RCC 7860 (cell line): ENCODE measurements at places on chromosomes 6 and 20.

DNA sequence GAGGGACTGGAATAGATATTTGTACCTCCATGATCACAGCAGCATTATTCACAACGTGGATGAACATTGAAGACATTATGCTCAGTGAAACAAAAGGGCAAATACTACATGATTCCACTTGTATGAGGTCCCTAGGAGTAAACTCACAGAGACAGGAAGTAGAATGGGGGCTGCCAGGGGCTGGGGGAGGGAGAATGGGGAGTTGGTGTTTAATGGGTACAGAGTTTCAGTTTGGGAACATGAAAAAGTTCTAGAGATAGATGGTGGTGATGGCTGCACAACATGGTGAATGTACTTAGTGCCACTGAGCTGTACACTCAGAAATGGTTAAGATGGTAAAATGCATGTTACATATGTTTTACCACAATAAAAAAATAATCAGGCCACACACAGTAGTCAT lies 164.3 kb upstream of the RREB1 start:
- no peak for DNase-seq

DNA sequence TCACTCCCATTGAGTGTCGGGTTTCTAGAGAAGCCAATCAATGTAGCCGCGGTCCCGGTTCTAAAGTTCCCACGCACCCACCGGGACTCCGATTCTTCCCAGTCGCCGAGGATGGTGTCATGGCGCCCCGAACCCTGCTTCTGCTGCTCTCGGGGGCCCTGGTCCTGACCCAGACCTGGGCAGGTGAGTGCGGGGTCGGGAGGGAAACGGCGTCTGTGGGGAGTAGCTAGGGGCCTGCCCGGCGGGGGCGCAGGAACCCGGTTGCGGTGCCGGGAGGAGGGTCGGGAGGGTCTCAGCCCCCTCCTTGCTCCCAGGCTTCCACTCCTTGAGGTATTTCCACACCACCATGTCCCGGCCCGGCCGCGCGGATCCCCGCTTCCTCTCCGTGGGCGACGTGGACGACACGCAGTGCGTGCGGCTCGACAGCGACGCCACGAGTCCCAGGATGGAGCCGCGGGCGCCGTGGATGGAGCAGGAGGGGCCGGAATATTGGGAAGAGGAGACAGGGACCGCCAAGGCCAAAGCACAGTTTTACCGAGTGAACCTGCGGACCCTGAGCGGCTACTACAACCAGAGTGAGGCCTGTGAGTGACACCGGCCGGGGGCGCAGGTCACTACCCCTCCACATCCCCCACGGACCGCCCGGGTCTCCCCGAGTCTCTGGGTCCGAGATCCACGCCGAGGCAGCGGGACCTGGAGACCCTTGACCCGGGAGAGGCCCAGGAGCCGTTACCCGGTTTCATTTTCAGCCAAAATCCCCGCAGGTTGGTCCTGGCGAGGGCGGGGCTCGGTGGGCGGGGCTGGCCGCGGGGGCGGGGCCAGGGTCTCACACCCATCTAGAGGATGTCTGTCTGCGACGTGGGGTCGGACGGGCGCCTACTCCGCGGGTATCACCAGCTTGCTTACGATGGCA lies 35.2 kb upstream of the HLA-G start:
- DNase-seq = peak; percentile 37

- no peak for DNase-seq
These were observed 60.7 kb upstream of the SHLD1 start for GRCh38 chr20:5689463-5689862.

DNA sequence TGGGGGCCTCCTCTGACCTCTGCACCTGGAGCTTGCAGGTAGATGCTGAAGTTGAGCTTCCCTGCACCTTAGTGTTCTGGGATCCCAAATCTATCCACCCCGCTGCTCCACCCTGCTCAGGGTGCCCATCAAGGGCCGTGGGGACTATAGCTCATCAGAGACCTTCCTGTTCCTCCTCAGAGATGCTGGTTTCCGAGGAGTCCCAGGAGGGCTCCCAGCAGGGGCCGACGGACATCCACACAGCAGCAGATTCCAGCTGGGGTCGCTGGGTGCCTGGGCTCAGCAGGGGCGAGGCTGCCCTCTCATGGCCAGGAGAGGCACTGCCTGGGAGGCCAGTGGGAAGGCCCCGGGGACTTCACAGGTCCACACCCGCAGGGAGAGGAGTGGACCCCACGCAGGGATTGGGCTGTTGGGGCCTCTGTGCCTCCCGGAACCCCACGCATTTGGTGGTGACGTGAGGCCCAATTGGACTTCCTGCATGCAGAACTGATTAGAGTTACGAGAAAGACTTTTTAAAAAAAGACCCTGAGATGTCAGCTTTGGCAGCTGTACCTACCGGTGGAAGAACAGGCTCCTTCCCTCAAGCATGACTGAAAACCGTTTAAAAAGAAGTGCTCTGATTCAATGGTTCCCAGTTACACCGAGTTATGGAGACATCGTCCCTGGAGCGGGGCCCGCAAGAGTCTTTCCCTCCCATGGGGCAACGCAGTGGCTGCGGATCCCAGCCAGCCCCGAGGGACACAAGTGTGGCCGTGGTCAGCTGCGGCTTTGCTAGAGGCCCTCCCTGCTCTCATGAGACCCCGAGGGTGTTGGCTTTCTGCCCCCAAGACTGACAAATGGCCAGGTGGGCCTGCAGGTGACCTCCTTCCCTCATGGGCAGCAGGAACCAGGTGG lies 25.3 kb upstream of the SLCO4A1 start:
- DNase-seq = peak; percentile 66

- DNase-seq = no peak
These were observed 608.4 kb downstream of the EPHA7 start for GRCh38 chr6:92810913-92811312.

DNA sequence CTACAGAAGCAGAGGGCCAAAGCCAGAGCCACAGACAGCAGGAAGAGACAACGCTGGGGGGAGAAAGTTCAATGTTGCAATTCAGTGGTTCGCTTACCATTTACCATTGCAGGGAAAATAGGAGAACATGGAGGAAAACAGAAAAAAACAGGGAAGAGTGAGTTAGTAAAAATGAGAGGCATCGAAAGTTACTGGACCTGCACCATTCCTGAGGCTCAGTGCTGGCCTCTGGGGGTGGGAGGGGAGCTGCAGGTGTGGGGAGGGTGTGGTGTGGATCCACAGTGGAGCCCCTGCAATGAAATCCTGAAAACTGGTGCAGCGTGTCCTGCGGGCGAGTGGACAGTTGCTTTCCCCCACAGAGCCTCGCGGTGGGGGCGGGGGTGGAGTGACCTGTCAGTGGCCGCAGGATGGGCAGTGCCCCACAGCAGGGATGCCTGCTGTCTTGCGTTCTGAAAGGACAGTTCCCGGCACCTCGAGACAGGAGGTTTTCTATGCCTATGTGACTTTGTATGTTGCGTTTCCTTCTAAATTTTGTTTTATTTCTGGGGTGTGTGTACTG lies 5.7 kb downstream of the TMEM181 start:
- no peak for DNase-seq

- DNase-seq = no peak
These were observed 665.2 kb downstream of the DOK5 start for GRCh38 chr20:55140631-55141030.

DNA sequence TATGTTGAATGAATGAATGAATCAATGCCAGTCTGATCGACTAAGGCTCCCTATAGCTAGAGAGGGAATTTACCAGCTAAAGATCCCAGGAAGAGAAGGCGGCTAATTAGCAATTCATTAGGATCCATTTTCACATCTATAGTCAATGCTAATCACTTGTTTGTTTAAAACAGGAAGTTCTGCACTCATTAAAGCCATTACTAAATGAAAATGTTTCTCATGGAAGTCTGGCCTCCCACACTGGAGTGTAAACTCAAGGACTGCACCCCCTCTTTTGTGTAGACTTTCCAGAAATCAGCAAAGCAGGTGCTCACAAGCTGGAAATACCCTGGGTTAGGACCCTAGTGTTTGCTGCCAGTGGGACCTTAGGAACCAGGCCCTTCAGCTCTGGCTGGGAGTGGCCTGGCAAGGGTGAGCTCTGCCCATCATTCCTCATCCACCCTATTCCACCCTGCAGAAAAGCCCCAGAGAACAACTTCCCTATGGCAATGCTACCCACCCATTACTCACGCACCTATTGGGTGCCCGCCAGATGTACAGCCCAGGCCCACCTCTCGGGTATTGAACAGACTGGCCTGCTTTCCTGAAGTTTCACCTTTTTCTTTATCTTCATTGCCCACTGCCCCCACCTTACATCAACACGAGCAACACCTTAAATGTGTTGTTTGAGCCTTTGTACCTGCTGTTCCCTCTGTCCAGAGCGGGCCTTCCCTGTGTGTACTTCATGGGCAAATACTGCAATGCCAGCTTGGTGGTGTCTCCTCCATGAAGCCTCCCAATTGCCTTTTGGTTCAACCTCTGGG lies 60.8 kb downstream of the TTI1 start:
- no peak for DNase-seq

DNA sequence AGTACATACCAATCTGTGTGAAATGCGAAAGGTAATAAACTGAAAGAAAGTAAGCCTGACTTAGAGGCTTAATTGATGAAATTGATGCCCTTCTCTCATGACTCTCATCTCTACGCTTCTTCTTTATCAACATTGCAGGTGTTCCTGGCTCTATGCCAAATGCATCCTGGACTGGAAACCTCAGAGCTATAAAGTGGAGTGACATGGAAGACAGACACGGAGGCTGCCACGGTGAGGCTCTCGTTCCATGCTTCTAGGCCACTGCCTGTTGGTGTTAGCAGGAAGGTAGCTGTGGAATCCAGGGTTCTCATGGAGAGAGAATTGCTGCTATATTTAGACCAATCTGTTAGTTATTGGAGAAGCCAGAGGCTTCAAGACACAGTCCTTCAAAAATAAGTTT lies 73.2 kb downstream of the C6orf52 start:
- no peak for DNase-seq

DNA sequence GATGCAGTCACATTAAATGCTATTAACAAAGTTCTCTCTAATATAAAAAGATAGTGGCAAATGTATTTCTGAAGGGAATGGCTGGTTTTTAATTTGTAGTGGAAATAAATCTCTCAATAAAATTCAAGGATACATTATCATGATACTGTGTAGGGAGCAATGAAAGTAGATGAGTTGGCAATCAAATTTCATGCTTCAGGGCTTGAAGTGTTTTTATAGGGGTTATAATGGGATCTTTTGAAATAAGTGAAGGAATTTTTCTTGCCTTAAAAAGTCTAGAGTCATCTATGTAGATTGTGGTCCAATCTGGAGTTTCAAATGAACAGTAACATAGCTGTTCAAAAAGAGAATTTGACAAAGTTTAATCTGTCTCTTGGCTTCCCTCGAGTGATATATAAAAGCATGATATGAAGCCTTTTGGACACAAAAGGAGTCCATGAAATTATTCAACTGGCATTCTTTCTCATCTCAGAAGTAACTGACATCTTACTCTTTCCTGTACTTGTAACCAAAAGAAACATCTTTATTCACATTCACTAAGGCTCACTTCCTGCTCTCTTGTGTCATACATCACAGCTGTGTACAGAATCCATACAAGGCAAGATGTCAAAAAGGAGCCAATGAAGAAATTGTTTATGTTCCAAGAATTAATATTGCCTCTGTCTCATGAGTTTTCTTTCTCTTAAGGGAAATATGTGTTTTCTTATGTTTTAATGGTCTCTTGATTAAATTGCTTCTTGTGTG lies 591.0 kb upstream of the GJE1 start:
- DNase-seq = no peak

DNA sequence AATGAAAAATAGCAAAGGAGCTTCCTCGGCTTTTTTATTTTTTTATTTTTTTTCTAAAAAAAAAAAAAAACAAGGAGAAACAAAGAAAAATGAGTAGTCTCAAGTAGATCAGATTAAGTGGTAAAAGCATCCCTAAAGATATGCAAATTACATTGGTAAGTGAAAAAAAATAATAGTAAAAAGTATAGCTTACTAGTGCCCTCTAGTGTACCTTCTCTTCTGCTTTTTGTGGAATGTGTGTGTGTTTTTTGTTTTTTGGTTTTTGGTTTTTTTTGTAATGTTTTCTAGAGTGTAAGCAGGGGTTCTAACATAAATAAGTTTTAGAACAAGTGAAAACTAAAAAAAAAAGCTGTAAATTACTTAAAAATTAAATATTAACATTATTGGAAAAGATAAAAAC lies 1062.0 kb downstream of the HACE1 start:
- no peak for DNase-seq

DNA sequence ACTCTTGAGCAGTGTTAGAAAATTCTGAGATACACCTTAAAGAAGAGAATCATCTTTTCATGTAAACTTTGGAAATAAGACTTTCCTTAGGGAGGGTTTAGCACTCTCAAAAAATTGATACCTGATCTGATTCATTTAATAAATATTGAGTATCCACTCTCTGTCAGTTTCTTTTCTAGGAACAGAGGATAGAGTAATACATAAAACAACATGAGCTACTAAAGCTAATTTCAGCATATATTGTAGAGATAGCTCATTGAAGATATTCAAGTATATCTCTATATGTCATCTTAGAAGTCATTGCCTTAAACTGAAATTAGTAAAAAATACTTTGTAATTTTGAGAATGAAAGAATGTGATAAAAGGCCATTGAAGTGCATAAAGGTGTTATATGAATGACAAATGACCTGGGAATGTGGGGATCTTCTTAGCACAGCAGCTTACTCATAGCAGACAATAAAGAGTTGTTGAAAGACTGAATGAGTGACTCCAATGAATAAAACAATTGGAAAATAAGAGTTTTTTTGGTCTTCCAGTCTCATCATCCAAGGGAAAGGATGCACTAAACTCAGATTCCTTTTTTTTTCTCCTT lies 29.2 kb downstream of the RHAG start:
- DNase-seq = no peak

- DNase-seq = peak; percentile 6
These were observed 29.9 kb upstream of the MTRF1L start for GRCh38 chr6:153032255-153032882.

DNA sequence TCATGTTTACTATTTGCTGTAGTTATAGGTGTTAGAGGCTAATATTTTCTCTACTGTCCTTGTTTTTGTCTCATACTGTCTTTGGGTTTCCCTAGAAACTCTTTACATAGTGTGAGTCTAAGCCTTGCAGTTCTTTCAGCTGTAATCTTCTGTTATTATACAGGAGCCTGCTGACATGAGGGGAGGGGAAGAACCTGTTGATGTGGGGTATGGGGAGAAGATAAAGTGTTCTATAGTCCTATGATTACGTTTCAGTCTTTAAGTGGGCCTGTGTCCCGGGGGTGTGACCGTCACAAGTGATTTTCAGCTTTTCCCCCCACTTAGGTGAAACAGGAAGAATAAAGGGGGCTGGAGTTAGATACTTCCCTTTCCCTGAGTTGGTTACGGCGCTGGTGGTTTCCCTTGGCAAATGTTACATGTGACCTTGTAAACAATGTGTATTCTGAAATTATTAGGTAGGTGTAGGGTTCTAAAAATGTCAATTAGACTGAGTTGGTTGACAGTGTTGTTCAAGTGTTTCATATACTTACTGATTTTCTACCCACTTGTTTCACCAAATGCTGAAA lies 41.3 kb downstream of the REV3L start:
- no peak for DNase-seq

DNA sequence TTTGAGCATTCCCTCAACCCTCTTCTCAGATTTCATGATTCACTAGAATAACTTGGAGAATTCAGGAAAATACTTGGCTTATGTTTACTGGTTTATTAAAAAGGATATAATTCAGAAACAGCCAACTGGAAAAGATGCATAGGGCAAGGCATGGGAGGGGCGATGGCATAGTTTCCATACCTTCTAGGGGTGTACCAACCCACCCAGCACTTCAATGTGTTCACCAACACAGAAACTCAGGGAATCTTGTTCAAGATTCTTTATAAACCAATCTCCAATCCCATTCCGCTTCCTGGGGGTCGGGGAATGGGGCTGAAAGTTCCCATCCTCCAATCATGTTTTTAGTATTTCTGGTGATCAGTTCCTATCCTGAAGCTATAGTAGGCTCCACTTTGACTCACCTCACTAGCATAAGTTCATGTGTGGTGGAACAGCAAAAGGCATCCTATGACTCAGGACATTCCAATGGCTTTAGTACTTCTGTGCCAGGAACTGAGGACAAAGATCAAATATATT lies 164.4 kb downstream of the SIM1 start:
- peak; percentile 98 for DNase-seq
